ENCODE measurements at places on chromosomes 7 and 10. TPM values are rescaled to one million over a fixed set of nuclear protein-coding genes. Genes with fewer than 3 reads are reported as not detected.

The PRTFDC1 gene
- 29.0 TPM for total RNA-seq

The FRMPD2 gene
- total RNA-seq = 27.3 TPM

The RBM33 gene
- total RNA-seq = 72.1 TPM

The VSTM4 gene
- total RNA-seq = 30.1 TPM

The INTS1 gene
- 52.5 TPM for total RNA-seq

The TRIL gene
- 19.8 TPM for total RNA-seq

The CDC14C gene
- total RNA-seq = 0.22 TPM

The DENND2A gene
- total RNA-seq = 54.6 TPM

The GARIN1A gene
- 0.49 TPM for total RNA-seq

The SLC29A4 gene
- total RNA-seq = 24.8 TPM

The GRID2IP gene
- total RNA-seq = not detected

The BTBD16 gene
- total RNA-seq = 0.16 TPM

The COL13A1 gene
- 8.1 TPM for total RNA-seq

The WIPF3 gene
- total RNA-seq = 2.7 TPM

The FFAR4 gene
- not detected for total RNA-seq

The RNF133 gene
- total RNA-seq = 2.6 TPM

The SPAM1 gene
- not detected for total RNA-seq

The SLIT1 gene
- 8.2 TPM for total RNA-seq

The ZCWPW1 gene
- total RNA-seq = 2.9 TPM

The TMEM254 gene
- 25.6 TPM for total RNA-seq

The PLCE1 gene
- total RNA-seq = 28.2 TPM

The SPDYE16 gene
- 1.2 TPM for total RNA-seq

The TMEM229A gene
- total RNA-seq = 1.9 TPM

The CNTNAP2 gene
- total RNA-seq = 68.8 TPM

The GRM3 gene
- total RNA-seq = 7.2 TPM

The TAS2R41 gene
- not detected for total RNA-seq

The WEE2 gene
- total RNA-seq = 0.27 TPM

The OPALIN gene
- not detected for total RNA-seq

The LDB3 gene
- 24.9 TPM for total RNA-seq

The SEC61G gene
- total RNA-seq = 213 TPM

The CTNNA3 gene
- 9.3 TPM for total RNA-seq

The CHST3 gene
- total RNA-seq = 28.3 TPM

The PODXL gene
- 42.2 TPM for total RNA-seq

The CHAT gene
- total RNA-seq = 1.8 TPM

The CUBN gene
- total RNA-seq = 14.3 TPM

The FRMD4A gene
- 103 TPM for total RNA-seq

The PIK3AP1 gene
- 5.4 TPM for total RNA-seq

The FZD1 gene
- 24.0 TPM for total RNA-seq

The HOXA9 gene
- total RNA-seq = not detected

Measured in camera-type eye (tissue), 1 donor.